ENCODE measurements at places on chromosomes 6 and 20.

DNA sequence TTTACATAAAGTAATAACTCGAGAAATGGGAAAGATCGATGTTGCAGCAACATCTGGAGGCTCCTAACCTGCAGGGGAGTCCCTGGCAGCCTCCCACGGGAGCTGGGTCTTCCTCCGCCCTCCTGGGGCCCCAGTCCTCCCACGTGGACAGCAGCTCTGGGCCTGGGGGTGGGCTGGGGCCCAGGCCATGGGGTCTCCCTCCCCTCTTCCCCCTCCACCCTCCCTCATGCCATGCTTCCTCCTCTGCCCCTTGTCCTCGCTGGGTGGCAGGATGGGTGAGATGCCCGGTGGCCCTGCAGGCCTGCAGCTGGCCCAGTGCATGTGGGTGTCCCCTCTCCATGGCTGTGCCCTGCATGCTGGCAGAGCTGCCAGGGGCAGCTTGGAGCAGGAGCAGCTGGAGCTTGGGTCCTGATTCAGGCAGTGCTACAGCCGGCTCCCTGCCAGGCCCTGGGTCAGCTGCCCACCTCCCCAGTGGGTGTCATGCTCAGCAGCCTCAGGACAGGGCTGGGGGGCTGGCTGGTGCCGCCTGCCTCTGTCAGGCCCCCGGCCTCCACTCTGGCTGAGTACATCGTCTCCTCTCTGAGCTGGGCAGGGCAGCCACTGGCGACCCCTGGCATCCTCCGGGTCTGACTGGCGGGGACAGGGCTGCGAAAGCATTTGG is 48.9 kb upstream of the BHLHE23 start:
- DNase-seq = no peak

GRCh38 chr20:37344506-37345338 is 1.2 kb upstream of the SRC start:
- DNase-seq = no peak

- DNase-seq = no peak
These were observed 75.7 kb downstream of the SYNDIG1 start for GRCh38 chr20:24545168-24545567.

DNA sequence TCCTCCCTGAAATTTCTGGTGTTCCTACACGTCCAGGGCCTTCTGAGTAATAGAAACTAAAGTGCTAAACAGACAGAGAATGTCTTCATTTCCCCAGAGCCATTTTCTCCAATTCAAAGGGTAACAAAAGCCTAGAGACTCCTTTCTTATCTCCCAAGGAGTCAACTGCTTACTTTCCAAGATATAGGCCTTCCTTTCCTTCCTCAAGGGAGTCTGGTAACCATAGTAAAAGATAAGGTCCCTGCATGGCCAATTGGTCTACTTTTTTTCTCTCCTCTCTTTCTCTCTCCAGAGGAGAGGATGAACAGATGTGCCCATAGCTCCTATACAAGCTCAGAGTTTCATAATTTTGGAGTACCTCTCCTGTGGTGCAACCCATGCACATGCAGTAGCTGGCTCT is 185.7 kb downstream of the ASCC3 start:
- no peak for DNase-seq

All from SK-N-DZ (cell line).